Activated T-helper 2 cell treated with anti-CD3 and anti-CD28 coated beads, Interferon-gamma antibody, Interleukin-2, Interleukin-4, amounts not matched to agents 10 μg/mL and 5 μg/mL and 100 μg/mL, durations not matched to agents 14 hours and 24 hours and 36 hours (primary cell): ENCODE measurements at places on chromosomes 12 and 14.

GRCh38 chr12:119649202-119649808 is 18.6 kb upstream of the PRKAB1 start:
- DNase-seq, result no peak

DNA sequence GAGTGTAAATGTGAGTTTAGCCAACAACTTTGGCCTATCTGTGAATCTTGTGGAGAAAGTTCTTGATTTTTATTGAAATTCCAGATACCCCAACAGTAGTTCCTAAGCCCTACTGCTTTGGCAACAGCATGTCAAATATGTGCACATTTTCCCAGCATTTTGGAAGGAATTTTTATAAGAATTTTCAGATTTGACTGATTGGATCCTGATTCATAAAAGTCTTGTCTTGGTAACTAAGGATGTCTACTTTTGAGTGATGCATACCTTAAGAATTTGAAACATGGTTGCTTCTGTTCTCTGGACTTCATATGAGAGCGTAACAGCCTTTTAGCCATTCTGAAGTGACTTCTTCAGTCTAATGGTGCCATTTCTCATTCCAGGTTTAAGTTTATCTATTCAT is 106.7 kb downstream of the ANO4 start:
- DNase-seq, result no peak

GRCh38 chr12:114425031-114425626 is 19.2 kb upstream of the TBX5 start:
- no peak for DNase-seq

DNA sequence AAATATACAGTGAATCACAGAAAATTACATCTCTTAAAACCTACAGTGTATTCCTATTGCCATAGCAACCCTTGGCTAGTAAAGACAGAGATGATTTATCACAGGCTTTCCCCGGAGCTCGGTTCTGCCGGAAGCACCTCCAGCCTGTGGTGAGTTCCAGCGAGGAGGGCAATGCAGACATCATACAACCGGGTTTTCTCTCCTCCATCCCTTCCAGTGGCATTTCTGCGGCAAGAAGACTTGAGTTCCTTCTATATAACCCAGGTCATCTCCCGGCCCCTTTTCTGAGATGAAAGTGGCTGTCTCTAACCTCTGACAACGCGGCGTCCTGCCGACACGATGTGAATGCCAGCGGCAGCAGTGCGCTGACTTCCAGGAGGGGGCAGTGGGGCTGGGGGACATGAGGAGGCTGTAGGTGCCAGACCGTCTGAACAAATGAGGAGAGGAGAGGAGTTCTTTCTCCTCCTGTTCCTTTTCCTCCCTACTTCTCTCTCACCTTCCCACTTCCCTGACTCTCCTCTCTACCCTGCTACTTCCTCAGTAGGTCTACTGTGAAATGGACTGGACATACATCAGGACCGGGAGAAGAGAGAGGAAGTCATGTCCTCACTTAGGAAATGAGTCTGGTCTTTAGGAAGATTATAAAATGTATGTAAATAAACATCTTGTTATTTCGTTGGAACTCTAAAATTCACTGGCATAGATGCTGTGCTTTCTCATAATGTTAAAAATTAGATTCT is 68.6 kb upstream of the MAX start:
- peak; percentile 53 for DNase-seq

DNA sequence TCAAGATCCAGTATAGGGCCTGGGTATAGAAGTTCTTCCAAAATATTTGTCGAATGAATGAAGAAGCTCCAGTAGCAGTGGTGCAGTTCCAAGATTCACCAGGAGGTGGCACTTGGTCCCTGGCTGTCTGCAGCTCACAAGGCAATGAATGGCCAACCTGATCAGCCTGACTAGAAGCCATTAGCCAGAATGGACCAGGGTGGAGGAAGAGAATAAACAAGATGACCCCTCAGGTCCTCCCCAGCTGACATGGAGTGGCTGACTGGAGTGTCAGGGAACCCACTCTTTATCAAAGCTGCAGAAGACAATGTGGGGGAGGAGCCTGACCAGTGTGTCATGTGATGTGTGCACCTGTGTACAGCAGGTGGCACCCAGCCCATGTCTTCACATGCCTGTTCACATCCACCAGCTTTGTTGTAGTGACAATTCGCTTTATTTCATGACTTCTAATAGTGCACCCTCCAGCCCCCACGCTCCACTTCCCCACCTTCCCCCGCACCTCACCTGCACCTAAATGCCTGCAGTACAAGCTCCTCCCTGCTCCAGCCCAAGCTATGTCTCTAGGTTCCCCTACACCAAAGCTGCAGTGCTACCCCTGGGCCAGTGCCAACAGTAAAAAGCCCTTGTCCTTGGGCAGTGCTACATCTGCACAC is 3.0 kb downstream of the LTBP2 start:
- peak; percentile 71 for DNase-seq

DNA sequence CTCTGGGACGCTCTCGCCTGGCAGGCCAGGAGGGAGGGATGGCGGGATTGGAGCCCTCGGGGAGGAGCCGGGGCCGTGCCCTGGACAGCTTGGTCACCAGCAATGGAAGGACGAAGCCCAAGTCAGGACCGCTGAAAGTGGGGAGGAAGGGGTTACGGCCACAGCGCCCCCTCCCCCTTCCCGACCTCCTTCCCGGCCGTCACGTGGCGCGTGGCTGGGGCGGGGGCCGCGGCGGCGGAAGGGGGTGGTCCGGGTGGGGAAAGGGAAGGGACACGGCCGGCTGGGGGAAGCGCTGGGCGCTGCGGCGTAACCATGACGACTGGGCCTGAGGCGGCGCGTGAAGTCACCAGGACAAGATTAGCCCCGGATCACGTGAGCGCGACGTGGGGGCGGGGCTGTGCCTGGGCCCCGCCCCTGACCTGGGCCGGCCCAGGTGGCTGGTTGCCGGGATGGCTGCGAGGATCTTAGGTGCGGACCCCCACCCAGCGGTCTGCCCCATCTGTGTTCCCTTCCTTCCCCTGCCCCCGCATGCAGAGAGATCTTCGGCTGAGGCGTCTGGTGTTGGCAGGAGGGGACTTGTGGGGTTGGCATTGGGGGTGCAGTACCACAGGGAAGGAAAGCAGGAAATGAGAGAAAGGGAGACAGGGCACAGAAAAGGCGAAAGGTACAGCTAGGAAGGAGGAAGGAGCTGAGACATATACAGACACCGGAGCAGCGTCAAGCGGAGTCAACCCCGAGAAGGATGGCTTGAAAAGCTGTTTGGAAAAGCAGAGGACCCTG is 6.2 kb downstream of the MAP3K12 start:
- peak; percentile 82 for DNase-seq

- no peak for DNase-seq
These were observed 1.5 kb upstream of the FZD10 start for GRCh38 chr12:130160711-130161231.

DNA sequence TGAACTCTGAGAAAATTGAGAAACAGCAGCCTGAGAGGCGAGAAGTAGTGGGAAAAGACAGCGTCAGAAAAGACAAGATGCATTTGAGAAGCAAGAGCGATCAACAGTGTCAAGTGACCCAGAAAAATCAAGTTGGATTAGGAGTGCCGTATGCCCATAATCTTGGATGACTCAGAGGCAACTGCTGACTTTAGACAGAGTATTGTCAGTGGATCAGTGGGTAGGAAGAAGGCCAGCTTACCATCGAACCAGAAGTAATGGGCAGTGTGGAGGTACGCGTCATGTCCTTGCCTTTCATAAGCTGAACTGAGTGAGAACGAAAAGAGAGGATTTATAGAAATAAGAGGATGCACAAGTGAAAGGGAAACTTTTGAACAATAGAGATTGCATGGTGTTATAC is 151.0 kb upstream of the NAV3 start:
- no peak for DNase-seq

- no peak for DNase-seq
These were observed 90.3 kb downstream of the DUSP6 start for GRCh38 chr12:89261982-89262381.

DNA sequence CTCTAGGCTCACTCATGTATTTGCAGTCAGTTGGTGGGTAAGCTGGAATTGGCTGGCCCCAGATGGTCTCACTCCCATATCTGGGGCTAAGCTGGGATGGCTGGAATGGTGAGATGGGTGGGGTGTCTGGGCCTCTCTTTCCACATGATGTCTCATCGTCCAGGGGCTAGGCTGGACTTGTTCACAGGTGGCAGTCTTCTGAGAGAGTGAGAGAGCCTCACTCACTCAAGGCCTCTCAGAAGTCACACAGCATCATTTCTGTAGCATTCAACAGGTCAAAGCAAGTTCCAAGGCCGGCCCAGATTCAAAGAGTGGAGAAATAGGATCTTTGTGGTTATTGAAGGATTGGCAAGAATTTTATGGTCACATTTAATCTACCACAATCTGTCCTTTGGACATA is 102.7 kb downstream of the UNC79 start:
- DNase-seq, result no peak

- no peak for DNase-seq
These were observed 11.7 kb upstream of the ERC1 start for GRCh38 chr12:979349-979748.

DNA sequence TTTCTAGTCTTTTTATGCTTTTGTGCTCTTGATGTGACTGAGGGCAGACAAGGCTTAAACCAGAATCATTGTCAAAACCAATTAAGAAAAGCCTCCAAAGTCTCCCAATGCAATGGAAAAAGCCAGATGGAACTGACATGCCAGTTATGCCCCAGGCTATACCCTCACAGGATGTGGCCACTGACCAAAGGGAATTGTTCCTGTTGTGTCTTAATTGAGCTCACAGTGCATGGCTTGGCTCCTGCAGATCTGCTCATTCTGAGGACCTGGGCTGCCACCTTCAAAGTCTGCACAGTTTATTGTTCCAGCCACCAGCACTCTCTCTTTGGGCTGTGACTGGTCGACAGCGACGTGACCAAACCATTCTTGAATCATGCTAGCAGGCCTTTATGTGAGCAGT is 17.1 kb upstream of the BICD1 start:
- no peak for DNase-seq

GRCh38 chr12:48285751-48286650 is 64.7 kb downstream of the ZNF641 start:
- peak; percentile 14 for DNase-seq

DNA sequence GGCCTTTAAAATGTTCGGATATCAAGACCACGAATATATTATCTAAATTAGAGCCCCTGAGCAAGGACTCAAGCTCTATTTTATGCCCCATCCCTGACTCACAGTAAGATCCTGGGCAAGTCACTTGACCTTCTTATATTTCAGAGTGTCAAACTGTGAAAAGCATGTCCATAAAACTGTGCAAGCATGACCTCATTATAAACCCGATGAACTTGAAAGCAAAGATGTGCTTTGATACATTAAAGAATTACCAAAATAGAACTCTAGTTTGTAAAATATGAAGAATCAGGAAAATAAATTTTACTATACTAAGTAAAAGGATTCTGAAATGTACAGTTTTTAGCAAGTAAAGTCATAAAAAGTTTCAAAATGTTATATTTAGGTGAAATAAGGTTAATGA is 2.9 kb upstream of the CALM1 start:
- DNase-seq, result no peak

GRCh38 chr12:110880651-110881050 is 33.9 kb downstream of the CCDC63 start:
- DNase-seq, result no peak

GRCh38 chr12:57208631-57209282 is 7.8 kb upstream of the NXPH4 start:
- DNase-seq, result no peak

GRCh38 chr12:110312581-110313360 is 31.7 kb downstream of the ATP2A2 start:
- no peak for DNase-seq

GRCh38 chr12:10716704-10717315 is 6.3 kb downstream of the YBX3 start:
- DNase-seq, result no peak
